Posterior vena cava (tissue), 2 donors: ENCODE measurements at places on chromosomes 2 and 18. TPM values are rescaled to one million over a fixed set of nuclear protein-coding genes. Genes with fewer than 3 reads are reported as not detected.

DNA sequence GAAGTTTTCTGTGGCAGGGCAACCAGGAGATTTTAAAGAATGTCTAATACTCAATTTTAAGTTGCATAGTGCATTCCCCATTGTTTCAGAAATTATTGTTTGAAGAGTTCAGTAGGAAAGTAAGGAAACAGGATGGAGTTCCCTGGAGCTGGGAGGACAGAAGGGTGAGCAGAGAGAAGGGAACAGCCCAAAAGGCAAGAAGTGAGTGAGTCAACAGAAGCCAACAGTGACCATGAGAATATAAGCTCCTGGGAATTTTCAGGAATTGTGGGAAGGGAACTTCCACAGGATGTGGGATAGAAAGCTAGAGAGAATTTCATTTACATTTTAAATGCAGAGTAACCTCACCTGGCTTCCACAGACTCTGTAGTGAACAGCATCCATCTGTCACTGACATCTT is 268.1 kb upstream of the ATP5MC3 start:
- DNase-seq: no peak

GRCh38 chr2:171587567-171587966 is 65.3 kb downstream of the CYBRD1 start:
- no peak for DNase-seq

- no peak for DNase-seq
Measured at GRCh38 chr2:212392544-212392943, 146.1 kb downstream of the ERBB4 start.

GRCh38 chr2:214193943-214194342 is 216.9 kb upstream of the VWC2L start:
- DNase-seq: no peak

GRCh38 chr2:56040834-56041233 is 117.3 kb upstream of the EFEMP1 start:
- DNase-seq: no peak

GRCh38 chr2:84885111-84885510 is 4.2 kb upstream of the TRABD2A start:
- no peak for DNase-seq

The AQP12A gene
- not detected for total RNA-seq

The TOGARAM2 gene
- 0.52 TPM for total RNA-seq

The RPL31 gene
- total RNA-seq: 1,087 TPM
